ENCODE measurements at places on chromosomes 1 and 21.

DNA sequence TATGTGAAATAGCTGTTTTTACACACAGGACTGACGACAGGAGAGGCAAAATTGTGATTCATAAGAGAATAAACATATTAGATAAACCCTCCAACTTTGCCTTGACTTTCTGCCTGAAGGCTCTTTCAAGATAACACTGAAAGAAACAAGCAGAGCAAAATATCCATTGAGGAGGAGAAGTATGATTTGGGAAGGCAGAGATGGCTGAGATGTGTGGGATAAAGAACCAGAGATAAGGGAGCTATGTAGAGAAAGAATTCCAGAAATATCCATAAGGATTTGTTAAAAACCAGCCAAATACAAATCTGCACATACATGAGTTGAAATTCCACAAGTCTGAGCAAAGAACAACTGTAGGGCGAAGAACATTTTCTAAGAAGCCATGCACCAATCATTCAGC is 1064.7 kb downstream of the PLA2G4A start:
- no peak overlapping the region for H3K4me3 ChIP-seq
- no peaks in the 10 kb centered on the region for H3K36me3 ChIP-seq
- no peaks in the 10 kb centered on the region for H3K4me1 ChIP-seq
- no peaks in the 10 kb centered on the region for H3K27me3 ChIP-seq
- no peak overlapping the region for H3K27ac ChIP-seq

- H3K36me3 ChIP-seq = no peaks in the 10 kb centered on the region
- H3K4me1 ChIP-seq = no peaks in the 10 kb centered on the region
- H3K27ac ChIP-seq = no peak overlapping the region
- no peak overlapping the region for H3K4me3 ChIP-seq
These were observed 113.8 kb downstream of the DPYD start for GRCh38 chr1:97806996-97807520.

- DNase-seq = no peak
- H3K36me3 ChIP-seq = no peaks in the 10 kb centered on the region
- H3K27ac ChIP-seq = no peak overlapping the region
- H3K4me1 ChIP-seq = peaks cover 3% of the 10 kb centered on the region
These were observed 10.0 kb upstream of the C1orf115 start for GRCh38 chr1:220680085-220680687.

DNA sequence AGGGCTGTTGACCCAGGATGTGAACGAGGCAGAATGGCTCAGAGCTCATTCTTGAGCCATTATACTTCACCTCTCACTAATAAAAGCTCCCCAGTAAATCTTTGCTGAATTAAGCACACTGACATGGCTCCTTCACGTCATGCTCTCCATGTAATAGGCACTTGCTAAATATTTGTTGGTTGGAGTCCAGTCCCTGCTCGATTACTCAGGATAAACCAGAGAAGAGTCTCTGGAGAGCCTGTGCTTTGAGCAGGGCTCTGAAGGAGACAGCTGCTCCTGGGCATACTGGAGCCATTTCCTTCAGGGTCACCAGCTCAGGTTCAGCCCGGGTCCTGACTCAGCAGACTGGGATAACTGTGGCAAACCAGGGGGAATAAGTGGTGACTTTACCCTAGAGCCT is 46.9 kb downstream of the HLX start:
- H3K4me3 ChIP-seq = no peak overlapping the region
- no peaks in the 10 kb centered on the region for H3K36me3 ChIP-seq
- no peak overlapping the region for H3K27ac ChIP-seq

DNA sequence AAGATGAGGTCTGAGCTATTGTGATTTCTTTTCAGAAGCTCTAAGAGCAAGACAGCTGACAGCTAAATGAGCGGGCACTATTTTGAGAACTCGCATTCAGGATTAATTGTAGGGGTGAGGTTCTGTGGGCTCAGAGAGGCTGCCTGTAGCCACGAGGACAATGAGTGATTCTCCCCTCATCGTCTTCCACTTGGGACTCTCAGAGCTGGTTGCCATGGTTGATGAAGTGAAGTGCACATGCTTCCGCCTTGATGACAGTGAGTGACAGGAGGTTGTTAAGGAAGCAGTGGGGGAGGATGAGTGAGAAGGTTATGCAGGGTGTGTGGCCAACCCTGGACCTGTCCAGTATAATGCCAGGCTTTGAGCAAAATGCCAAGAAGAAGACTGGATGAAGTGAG is 341.7 kb downstream of the PCP4 start:
- H3K4me1 ChIP-seq = no peaks in the 10 kb centered on the region
- H3K27ac ChIP-seq = no peak overlapping the region
- H3K27me3 ChIP-seq = no peaks in the 10 kb centered on the region
- H3K4me3 ChIP-seq = no peak overlapping the region
- DNase-seq = no peak

DNA sequence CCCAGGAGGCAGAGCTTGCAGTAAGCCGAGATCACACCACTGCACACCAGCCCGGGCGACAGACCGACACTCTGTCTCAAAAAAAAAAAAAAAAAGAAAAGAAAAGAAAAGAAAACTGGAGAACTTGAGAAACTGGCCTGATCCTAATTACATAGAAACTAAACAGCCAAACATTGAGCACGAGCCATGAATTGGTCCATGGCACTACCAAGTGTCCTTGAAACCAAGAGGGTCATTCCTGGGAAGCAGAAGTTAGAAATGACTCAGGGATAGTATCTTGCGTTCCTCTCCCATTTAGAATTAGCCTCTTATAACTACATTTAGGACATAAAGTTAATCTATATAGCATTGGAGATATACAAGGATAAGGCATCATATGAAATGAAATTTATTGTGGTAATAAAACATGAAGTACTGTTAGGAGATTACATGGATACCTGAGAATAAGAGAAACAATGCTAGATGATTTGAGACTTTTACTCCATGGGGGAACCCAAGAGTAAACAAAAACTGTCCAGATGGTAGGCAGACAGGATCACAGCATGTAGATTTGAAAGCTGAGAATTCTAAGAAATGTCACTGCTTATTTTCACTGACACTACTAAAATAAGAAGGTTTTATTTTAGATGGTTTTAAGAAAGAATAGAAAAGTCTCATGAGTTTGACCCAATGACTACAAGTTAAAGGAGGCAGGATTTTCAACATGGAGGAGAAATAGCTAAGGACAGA is 39.5 kb upstream of the CPLANE2 start:
- no peaks in the 10 kb centered on the region for H3K4me1 ChIP-seq
- H3K27ac ChIP-seq = no peak overlapping the region
- no peak overlapping the region for H3K4me3 ChIP-seq
- no peak for DNase-seq
- no peaks in the 10 kb centered on the region for H3K27me3 ChIP-seq
- peaks cover 33% of the 10 kb centered on the region for H3K36me3 ChIP-seq

GRCh38 chr1:244918421-244919319 is 54.3 kb upstream of the HNRNPU start:
- no peaks in the 10 kb centered on the region for H3K27me3 ChIP-seq
- H3K27ac ChIP-seq = peak overlapping the region; percentile 66
- peak; percentile 61 for DNase-seq
- peaks cover 26% of the 10 kb centered on the region for H3K4me1 ChIP-seq
- peak overlapping the region; percentile 89 for H3K4me3 ChIP-seq

DNA sequence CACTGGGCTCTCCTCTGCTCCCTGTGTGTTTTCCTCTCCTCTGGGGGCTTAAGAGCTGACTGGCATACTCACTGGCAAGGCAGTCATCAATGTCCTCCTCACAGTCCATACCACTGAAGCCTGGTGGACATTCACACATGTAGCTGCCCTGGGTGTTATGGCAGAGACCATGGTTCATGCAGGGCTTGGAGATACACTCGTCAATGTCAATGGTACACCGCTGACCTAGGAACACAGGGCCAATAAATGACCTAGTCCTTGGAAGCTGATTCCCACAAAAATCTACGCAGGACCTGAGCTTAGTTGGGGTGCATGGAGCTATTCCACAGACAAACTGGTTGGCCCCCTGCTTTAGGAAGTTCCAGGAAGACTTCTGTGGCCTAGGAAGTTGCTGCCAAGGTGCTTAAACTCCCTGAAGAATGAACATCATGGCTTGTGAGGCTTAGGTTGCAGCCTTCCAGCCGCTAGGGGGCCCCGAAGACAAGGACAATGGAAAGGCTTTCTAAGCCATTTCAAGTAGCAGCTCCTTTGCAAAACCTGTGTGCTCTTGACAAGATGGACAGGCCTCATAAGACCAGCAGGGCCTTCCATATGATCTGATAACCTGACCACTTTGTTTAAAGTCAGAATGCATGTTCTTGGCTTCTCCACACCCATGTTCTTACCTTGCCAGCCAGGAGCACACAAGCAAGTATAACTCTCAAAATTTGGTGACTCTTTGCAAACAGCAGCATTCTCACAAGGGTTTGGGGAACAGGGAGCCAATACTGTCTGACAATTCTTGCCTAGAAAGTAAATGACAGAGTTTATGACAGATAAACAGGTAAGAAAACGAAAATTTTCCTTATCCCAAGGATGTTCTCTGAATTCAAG is 52.3 kb upstream of the ADAM30 start:
- no peaks in the 10 kb centered on the region for H3K27me3 ChIP-seq
- peaks cover 3% of the 10 kb centered on the region for H3K4me1 ChIP-seq
- peak; percentile 57 for DNase-seq
- H3K4me3 ChIP-seq = no peak overlapping the region
- peaks cover 89% of the 10 kb centered on the region for H3K36me3 ChIP-seq

GRCh38 chr21:32861866-32862265 is 90.3 kb upstream of the PAXBP1 start:
- H3K4me1 ChIP-seq = no peaks in the 10 kb centered on the region
- H3K4me3 ChIP-seq = no peak overlapping the region
- H3K27ac ChIP-seq = no peak overlapping the region

GRCh38 chr1:216935901-216936300 is 212.7 kb upstream of the ESRRG start:
- no peaks in the 10 kb centered on the region for H3K27me3 ChIP-seq
- DNase-seq = no peak
- no peaks in the 10 kb centered on the region for H3K36me3 ChIP-seq
- H3K27ac ChIP-seq = no peak overlapping the region

GRCh38 chr21:17981060-17981740 is 162.0 kb upstream of the C21orf91 start:
- H3K36me3 ChIP-seq = no peaks in the 10 kb centered on the region
- H3K27me3 ChIP-seq = no peaks in the 10 kb centered on the region
- DNase-seq = no peak
- no peak overlapping the region for H3K27ac ChIP-seq
- H3K4me3 ChIP-seq = no peak overlapping the region

DNA sequence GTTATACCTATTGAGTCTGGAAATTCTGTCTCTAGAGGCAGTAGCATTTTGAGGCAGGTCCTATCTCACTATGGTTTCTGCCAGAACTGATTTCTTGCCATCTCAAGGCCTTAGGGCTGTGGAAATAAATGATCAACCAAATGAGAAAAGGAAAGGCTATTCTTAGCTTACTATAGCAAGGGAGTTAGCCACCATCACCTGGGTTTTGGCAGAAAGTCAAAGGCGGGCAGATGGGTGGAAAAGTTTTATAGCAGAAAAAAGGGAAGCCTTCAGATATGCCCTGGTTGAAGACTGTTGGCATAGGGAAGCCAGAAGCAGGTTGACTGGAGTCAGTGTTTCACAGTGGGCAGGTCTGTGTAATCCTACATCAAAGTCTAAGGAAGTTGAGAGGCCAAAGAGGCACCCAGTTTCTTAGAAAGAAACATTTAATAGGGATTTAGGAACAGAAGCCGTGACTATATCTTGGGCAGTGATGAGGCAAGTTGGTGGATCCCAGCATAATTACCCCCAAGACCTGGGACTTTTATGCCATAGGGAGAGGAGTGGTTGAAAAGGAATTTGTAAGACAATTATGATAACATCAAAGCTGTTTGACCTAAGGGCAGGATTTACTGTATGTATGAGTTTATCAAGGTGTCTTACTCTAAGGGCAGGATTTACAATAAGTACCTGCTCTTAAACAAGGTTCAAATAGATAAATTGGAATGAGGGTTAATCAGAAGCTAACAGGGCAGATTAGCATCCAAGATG is 29.7 kb downstream of the CTH start:
- no peaks in the 10 kb centered on the region for H3K4me1 ChIP-seq
- H3K36me3 ChIP-seq = peaks cover 24% of the 10 kb centered on the region
- H3K27ac ChIP-seq = no peak overlapping the region
- H3K4me3 ChIP-seq = no peak overlapping the region

DNA sequence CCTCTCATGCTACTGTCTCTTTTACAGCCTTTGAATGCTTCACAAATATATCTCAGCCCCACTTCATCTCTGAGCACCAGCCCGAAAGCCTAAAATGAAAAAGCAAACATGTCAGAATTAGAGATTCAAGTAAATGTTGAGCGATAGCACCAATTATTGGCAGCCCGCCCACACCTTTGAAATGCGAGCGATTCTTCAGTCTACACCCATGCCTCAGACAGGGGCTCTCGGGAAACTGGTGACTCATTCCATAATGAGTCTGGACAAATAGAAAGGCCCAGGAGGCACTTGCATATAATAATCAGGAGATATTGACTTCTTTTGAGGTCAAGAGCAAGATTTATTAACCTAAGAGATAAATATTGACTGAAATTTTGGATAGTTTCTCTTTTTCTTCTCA is 487.3 kb upstream of the PTBP2 start:
- H3K27ac ChIP-seq = no peak overlapping the region
- no peaks in the 10 kb centered on the region for H3K4me1 ChIP-seq
- no peaks in the 10 kb centered on the region for H3K36me3 ChIP-seq
- no peak for DNase-seq
- H3K27me3 ChIP-seq = no peaks in the 10 kb centered on the region
